ENCODE measurements at places on chromosomes 2 and 18.

DNA sequence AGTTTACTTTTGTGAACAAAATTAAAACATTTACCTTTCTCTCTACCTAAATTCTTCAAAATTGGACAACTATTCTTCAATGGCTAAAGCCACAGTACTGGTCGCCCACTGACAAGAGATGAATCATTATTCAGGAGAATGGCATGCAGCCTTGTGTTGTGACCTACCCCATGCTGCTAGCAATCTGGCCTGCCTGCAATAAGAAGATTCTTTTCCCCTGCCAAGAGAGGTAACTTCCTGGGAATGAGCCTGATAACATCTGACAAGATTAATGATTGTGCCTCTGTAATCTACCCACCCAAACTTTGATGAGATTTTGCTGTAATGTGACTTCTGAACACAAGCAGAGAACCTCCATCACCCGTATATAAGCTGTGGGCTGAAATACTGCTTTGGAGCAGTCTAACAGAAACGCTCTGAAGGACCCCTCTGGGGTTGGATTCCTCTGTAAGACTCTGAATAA lies 47.0 kb upstream of the ST3GAL5 start:
- peak; percentile 85 for DNase-seq

DNA sequence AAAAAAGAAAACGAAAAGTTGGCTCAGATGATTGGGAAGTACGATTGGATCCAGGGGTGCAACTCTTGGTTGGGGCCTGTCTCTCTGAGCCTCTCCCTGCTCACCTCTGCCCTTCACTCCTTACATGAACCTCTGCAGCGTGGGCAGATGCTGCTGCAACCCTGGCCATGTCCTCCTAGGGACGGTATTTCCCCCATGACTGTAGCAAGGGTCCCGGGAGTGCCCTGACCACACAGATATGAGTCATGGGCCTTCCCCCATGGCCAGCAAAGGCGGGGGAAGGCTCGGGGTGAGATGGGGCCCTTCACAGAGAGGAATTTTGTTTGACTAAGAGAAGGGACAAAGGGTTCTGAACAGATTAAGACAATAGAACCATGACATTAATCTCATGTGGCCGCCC lies 129.0 kb downstream of the NCK2 start:
- peak; percentile 68 for DNase-seq

DNA sequence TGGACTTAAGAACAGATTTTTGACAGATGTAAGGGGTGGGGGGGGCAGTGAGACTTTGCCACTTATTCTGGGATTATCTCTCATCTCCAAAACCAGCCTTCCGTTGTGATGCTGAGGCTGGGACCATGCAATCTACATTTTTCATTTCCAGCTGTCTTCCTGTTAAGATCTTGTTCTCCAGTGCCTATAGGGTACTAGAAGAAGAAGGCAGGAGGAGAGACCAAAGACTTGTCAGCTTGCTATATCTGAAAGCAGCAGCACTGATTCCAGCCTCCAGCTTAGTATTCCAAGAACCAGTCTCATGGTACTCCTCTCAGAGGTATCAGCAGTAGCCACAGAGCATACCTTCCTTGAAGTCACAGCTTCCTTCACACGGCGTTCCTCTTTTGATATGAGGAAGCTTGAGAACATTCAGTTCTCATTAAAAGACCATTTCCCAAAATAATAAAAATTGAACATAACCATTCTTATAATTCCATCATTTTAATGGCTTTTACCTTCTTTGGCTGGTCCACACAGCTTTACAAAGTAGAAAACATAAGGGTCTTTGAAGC lies 49.8 kb downstream of the USP34 start:
- DNase-seq, result no peak

- DNase-seq, result peak; percentile 63
These were observed 22.3 kb upstream of the GPR17 start for GRCh38 chr2:127623388-127624319.

GRCh38 chr2:72024451-72025175 lies 123.0 kb downstream of the CYP26B1 start:
- DNase-seq, result no peak

DNA sequence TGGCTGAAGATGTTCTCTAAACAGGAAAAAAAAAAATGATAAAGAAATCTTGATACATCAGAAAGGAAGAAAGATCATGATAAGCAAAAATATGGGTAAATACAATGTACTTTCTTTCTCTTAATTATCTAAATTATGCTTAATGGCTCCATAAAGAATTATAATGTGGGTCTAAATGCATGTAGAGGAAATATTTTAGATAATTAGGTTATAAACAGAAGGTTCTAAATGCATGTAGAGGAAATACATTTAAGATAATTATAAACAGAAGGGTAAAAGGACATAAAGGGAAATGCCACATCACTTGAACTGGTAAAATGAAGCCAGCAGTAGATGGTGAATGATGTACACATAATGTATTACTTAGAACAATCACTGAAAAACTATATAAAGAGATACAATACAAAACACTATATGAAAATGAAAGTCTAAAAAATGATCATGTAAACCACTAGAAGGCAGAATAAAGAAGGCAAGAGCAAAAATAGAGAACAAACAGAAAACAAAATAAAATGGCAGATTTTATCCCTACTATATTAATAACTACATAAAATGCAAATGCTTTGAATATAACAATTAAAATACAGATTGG lies 308.4 kb upstream of the CDH2 start:
- no peak for DNase-seq

GRCh38 chr2:31255911-31256571 lies 22.1 kb downstream of the EHD3 start:
- DNase-seq, result no peak

DNA sequence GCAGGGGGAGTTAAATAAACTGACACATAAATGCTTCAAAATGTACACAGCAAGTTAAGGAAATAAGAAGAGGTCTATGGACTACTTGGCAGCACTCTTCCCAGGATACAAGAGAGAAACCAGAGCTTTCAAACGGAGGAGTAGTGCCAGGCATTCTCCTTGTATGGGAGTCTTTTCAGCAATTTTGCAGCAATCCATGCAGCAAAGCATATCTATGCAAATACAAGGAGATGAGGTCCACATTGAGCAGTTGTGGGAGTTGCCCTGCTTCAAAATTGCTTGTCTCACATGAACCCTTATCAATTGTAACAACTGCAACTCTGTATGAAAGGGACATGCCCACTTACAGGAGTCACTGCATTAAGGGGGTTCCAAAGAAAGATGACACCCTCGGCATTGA lies 37.8 kb downstream of the SCN9A start:
- no peak for DNase-seq

DNA sequence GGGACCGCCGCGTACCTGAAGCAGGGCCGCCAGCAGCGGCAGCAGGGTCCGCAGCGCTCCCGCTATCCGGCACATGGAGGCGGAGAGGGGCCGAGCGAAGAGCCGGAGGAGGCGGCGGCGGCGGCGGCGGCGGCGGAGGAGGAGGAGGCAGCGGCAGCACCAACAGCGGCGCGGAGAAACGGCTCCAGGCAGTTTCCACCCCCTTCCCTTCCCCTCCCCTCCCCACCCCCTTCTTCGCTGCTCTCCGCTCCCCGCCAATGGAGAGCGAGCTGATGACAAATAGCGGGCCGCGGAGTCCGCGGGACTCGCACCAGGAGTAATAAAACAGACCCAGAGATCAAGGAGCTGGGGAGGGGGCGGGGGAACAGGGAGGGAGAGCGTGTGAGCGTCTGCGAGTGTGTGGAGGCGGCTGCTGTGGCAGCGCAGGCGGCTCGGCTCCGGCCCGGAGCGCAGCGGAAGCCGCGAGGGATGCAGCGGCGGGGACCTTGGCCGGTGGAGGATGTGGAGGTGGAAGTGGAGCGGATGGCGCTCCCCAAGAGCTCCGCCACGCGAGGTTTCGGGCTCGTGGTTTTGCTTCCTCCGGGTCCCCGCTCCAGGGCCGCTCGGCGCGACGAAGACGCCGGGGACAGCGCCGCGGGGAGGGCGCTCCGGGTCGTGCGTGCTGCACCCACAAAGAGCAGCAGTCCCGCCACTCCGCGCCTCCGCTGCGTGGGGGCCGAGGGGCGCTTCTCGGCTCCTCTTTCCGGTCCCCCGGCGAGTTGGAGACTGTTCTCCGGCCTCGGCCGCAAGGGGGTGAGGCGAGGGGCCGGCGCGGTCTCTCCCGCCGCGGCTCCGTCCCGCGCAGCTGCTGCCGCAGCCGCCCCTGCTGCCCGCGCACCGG lies at the start of gene CDH2:
Gene CDH2 (minus strand): TSS at position 183 of the 880 bp plus-strand sequence. CDS start 108 bp downstream, at position 75.
- peak; percentile 97 for DNase-seq

DNA sequence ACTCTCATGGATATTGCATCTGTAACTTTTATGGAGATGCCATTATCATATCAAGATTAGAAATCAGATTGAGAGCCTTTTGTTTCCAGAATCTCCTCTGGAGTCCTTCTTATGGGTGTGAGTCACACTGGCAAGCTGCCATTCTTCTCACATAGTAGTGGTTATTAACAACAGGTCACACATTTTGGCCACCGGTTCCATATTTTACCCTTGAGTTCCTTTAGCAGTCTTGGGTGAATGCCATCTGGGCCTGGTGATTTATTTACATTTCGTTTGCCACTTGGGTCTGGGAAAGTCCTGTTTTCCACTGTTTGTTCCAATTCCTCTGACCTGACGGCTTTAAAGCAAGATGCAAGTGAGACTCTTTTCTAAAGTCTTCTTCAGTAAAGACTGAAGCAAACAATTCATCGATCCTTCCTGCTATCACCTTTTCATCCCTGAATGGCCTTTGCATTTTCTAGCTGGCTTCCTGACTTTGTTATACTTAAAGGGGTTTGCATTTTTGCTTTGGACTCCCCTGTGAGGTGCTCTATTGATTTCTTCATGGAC lies 80.5 kb upstream of the CAVIN2 start:
- peak; percentile 86 for DNase-seq

DNA sequence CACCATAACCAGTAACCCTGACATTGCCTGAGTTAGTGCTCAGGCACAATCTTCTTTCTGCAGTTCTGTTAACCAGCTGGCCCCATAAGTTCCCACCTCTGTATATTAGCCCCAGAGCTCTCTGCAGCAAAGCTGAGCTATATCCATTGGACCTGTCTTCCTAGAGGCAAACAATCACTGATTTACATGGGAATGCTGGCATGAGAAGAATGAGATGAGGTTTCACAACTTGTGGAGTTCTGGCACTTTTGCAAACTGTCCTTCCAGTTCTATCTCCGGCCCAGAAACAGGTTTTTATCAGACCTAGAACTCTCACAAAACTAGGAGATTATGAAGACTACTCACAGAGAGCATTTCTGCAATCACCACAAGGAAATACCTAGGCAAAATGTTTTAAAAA lies 7.9 kb upstream of the CCBE1 start:
- DNase-seq, result peak; percentile 44

DNA sequence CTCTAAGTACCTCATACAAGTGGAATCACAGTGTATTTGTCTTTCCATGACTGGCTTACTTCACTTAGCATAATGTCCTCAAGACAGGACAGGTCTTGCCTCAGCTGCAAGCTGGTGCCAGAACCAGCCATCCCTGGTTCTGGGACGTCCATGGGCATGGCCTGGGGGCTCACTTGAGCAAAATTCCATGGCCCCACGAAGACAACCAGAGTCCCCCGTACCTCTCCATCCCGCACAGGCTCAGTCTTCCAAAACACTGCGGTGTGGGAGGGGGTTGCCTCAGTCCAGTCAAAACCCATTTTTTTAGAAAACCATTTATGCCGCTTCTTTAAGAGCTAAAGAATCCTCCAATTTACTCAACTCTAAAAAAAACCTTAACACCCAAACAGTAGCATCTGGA lies 21.7 kb upstream of the CABLES1 start:
- no peak for DNase-seq

GRCh38 chr2:66543257-66543767 lies 108.4 kb downstream of the MEIS1 start:
- no peak for DNase-seq

DNA sequence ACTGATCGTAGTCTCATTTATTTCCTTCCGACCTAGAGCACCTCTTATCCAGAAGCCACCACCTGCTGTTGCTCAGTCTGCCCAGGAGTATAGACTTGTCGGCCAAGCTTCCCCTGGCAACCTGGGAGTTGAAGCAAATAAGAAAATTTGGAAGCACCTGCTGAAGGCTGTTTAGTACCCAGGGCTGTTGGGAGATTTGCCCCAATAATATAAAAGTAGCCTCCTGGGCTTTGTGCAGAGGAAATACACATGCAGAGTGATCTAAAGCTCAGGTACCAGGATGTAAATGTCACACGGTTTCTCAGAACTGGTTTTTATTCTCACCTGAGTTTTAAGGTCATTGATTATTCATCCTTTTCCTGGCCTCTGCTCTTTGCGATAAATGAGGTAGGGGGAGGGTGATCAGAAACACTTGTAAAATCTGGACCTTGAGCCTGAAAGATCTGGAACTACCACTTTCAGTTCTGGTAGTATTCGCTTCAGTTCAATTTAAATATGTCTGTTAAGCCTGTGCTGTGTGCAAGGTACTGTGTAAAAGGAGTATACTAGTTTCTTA lies 789 bp upstream of the COX7A2L start:
- DNase-seq, result no peak

GRCh38 chr2:1701556-1702185 lies 42.6 kb downstream of the PXDN start:
- no peak for DNase-seq

- DNase-seq, result no peak
These were observed 115.5 kb upstream of the SP3 start for GRCh38 chr2:174080672-174081121.

- DNase-seq, result no peak
These were observed 54.8 kb downstream of the FAM168B start for GRCh38 chr2:131038258-131039100.

- DNase-seq, result no peak
These were observed 434.7 kb downstream of the EPHA4 start for GRCh38 chr2:221137385-221137784.

DNA sequence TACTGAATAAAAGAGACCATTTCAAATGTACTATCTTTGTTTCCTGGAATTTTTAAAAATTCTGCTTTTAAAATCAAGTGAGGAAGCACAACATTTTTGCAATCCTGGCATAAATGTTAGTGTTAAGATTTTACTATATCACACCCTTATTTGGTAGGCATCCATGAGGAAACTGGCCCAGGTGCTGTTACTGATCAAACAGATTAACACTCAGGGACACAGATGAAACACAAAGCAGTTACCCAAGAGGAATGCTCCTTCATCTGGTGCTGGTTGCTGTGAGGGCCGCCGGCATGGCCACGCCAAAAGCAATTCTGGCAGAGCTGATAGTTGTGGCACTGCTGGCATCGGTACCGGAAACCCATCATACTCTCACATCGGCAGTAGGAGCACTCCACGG lies 96.8 kb downstream of the DTNB start:
- DNase-seq, result no peak

GRCh38 chr2:173045181-173045580 lies 30.5 kb upstream of the MAP3K20 start:
- DNase-seq, result peak; percentile 44

DNA sequence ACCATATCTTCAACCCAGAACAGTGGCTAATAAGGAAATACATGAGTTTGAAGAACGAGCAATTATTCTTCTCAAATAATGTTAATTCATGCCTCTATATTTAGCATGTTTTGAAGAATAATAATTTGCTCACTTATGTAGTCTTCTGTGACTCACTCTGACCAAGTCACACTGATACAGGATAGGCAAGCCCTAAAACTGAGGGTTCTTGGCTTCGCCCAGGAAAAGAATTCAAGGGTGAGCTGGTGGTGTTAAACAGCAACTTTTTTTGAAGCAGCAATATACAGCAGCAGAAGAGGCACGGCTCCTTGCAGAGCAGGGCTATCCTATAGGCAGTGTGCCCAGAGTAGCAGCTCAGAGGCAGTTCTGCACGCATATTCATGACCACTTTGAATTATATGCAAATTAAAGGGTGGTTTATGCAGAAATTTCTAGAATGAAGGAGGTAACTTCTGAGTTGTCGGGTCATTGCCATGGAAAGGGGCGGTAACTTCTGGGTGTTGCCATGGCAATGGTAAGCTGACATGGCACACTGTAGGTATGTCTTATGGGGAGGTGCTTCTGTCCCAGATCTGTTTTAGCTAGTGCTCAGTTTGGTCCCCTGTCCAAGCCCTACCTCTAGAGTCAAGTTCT lies 200.6 kb downstream of the RND3 start:
- DNase-seq, result no peak

Data from fibroblast of skin of abdomen (primary cell).